ENCODE measurements at places on chromosomes 3 and 15.

DNA sequence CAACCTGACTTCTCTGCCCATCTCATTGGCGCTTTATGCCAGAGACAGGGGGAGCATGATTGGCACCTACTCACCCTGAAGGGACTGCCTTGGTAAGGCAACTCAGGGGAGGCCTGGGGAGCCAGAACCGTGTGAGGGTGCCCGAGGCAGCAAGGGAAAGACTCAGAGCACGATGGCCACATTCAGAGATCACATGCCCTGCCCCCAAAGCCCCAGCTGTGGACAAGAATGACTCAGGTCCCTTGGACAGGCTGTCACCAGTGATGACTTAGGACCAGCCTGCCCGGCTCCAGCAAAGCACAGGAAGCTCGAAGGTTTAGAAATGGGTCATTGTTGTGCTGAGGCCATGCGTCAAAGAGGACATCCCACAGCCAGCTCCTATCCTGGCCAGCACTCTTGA lies 49.1 kb upstream of the LIMD1 start:
- DNase-seq = no peak

DNA sequence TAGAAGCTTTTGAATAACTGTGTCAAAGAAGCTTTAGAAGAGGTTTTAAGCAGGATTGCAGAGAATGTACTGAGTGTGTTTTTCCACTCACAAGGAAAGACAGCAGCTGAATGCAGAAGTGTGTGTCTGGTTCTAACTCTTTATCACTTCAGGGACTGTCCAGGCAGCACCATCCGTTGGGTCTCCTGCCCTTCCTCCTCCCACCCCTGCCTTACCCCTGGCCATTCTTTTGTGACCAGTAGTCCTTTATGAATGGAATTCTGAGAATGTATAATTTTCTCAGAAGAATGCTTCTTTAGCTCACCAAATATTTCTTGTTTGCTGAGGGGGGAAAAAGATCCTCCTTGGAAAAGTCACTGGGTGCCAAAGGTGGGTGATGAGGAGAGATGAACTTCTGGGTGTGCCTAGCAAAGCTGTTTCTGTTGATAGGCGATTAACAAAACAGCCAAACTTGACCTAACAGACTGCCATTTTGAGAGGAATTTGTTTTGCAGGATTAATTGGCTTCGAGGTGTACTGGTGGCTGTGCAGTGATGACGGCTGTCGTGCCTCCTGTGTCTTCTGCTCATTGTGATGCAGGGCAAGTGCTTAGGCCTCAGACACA lies 70.9 kb downstream of the IGF1R start:
- no peak for DNase-seq

GRCh38 chr3:108820586-108820985 lies 2.0 kb upstream of the TRAT1 start:
- DNase-seq = no peak

DNA sequence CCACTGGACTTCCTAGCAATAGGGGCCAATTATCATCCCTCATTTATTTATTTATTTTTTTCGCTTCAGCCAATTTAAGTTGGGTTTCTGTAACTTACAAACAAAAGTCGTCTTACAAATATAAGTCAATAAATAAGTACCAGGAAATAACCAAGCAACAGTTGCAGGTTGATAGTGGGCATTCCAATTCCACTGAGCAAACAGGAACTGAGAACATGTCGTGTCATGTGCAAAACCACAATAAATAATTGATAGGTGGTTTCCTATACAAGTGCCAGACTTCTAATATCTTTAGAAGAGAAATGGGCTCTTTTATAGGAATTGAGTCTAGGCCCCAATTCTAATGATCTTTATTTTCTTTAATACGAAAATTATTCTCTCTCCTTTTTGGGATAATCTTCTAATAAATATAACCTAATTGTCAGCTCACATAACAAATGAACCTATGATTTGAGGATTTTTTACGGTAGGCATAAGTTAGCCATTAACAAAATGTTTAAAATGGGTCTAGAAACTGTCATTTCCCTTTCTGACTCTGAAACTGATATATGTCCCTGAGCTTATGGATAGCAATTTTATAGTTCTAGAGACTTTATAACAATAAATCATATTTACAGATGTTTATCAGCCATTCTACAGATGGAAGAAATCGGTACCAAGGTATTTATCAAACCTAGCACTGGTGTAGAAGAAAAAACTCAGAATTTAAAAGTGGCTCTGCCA lies 571.8 kb downstream of the FOXP1 start:
- no peak for DNase-seq

DNA sequence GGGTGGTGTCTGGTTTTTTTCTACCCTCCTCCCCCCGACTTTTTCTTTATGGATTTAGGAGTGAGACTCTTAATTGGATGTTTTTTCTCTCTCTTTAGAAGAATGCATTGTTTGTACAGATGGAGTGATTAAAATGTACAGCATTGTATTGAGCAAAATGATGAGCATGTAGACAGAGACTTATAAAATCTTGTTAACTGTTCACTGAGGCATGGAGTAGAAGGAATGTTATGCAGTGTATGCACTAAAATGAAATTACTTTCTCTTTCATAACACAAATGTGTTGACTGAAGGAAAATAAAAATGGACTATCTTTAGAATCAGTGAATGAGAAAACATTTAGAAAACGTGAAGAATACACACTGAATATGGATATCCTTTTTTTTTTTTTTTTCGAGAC lies 39.8 kb downstream of the ZFAND6 start:
- DNase-seq = no peak

DNA sequence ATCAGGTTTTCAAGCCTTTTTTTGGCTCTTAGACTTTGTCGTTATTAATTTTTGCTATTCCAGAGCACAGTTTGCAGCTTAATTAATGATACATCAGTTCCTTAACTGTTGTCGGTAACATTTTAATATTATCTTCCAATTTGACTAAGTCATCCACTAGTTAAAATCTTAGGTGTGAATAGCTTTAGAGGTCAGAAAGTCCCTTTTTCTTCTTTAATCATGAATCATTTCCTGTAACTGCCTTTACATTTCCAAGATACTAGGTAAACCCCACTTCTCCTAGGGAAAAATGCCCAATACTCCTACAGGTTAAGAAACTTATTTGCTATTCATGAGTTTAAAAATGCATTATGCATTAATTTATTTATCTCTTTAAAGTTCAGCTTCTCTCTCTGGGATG lies 260.9 kb upstream of the CFAP20DC start:
- no peak for DNase-seq

GRCh38 chr15:59278120-59278519 lies 71.5 kb downstream of the LDHAL6B start:
- DNase-seq = no peak

DNA sequence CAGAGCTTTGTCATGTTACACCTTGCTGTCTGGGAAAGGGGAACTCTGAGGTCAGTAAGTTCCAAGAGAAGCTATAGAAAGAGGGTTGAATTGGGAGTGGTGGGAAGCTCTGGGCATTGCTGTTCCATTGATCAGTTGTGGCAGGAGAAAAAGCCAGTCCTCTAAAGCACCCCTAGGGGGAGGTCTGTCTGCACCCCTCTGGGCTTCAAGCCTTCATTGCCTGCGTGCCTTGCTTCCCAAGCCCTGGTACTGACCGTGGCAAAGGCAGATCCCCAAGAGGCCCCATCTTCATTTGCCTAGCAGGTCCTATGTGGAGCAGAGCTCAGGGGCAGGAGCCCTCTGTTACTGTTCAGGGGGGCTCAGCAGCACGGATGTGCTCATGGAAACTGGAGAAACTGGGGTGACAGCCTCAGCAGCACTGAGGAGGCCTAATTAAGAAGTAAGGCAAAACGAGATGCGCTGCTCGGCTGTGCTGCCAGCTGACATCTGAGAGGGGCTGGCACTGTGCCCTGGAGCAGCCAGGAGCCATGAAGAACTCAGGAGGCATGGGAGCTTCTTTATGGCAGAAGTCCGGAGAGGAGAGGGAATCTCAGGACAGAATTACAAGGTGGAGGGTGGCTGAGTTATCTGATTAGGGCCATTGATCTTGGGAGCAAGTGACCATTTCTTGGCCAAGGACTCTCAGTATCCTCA lies 270.9 kb downstream of the RPLP1 start:
- DNase-seq = no peak

DNA sequence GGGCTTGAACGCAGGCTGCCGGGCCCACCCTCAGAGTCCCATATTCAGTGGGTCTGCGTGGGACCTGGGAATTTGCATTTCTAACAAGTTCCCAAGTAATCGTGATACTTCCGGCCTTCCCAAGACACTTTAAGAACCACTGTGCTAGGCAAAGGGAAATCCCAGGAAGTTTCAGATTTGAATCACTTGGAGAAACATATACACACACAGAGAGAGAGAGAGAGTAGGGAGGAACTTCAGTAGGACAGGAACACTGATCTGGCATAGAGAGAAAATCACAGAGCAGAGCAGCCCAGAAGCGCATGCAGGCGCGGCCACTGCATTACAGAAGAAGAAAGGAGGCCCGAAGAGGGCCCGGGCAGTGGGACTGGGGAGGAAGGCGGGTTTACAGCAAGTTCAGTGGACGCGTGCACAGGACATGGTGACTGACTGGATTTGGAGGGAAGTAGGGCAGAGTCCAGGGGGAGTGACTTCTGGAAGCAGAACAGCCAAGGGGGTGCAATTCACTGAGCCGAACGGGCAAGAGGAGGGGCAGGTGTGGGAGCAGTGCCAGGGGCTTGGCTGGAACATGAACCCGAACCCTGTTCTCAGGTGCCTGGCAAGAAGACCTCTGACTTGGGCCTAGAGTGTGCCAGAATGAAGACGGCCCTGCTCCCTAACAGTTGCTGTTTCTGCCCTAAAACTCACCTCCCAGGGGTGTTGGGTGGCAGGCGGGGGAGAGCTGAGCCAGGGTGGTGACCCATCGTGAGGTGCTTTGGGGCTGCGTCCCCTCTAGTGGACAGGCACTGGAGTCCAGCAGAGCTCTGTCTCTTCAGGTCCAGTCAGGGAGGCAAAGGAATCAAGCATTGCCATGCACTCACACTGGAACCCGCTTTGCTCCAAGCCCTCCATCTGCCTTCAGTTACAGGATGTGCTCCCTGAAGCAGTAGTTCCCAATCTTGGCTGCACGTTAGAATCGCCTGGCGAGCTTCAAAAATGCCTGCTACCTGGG lies 101.3 kb upstream of the HES1 start:
- DNase-seq = no peak

GRCh38 chr15:42035435-42035761 lies 14.6 kb upstream of the PLA2G4E start:
- DNase-seq = peak; percentile 70

DNA sequence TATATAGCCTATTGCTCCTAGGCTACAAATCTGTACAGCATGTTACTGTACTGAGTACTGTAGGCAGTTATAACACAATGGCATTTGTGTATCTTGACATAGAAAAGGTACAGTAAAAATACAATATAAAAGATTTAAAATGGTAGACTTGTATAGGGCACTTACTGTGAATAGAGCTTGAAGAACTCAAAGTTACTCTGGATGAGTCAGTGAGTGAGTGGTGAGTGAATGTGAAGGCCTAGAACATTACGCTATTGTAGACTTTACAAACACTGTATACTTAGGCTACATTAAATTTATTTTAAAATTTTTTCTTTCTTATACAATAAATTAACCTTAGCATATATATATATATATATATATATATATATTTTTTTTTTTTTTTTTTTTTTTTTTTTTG lies 140.0 kb upstream of the UBE2E1 start:
- DNase-seq = no peak

DNA sequence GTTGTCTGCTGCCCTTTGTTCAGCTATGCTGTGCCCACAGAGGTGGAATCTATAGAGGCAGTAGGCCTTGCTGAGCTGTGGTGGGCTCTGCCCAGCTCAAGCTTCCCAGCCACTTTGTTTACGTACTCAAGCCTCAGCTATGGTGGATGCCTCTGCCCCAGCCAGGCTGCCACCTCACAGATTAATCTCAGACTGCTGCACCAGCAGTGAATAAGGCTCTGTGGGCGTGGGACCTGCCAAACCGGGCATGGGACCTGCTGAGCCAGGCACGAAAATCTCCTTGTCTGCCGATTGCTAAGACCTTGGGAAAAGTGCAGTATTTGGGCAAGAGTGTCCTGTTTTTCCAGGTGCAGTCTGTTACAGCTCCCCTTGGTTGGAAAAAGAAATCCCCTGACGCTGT lies 26.8 kb downstream of the SLITRK3 start:
- DNase-seq = no peak

- DNase-seq = no peak
Measured at GRCh38 chr15:99582508-99582960, 16.8 kb downstream of the MEF2A start.

- no peak for DNase-seq
Measured at GRCh38 chr15:40285554-40286011, 2.7 kb upstream of the ANKRD63 start.

GRCh38 chr3:122025296-122025695 lies 3.2 kb upstream of the ILDR1 start:
- peak; percentile 47 for DNase-seq

DNA sequence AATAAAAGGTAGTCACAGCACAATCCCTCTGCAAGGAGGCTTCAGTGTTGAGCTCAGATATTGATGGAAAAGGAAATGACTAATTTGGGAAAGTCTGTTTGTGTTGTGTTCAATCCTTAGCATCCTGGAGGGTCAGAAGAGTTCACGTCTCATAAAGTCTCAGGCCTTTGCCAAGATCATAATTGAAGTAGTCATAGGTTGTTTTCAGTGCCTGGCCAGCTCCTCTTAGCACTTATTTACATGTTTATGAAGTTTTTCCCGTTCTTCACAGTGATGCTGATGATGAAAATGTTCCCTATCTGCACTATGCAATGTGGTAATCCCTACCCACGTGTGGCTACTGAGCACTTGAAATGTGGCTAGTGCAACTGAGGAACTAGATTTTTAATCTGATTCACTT lies 61.6 kb upstream of the TGFBR2 start:
- no peak for DNase-seq

DNA sequence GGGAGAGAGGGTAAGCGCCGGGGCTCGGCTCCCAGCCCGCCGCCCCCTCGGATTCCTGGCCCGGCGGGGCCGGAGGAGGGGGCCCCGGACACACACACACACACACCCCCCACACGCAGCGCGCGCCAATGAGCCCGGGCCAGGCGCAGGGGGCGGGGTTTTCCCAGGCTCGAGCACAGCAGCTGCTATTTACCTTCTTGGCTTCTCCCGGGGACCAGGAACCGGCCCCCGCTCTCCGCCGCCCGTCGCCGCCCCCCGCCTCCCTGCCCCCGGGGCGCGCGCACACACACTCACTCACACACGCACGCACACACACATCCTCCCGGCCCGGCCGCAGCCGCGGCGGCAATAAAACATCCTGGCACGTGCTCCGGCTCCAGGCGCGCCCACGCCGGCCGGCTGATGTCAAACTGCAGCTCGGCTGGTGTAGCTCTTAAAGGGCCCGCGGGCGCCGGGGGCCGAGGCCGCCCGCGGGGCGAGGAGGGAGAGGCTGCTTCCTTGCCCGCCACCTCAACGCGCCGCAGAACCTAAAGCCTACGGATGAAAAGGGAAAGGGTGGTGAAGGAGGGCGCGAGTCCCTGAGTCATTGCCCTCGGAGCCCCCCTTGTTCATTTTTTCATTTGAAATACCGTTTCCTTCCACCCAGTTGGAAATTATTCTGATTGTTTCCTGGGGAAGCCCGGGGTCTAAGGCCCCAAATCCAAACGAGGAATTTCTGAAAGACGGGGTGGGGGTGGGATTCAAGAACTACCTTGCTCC lies 1.0 kb upstream of the HES1 start:
- DNase-seq = peak; percentile 83

- no peak for DNase-seq
Measured at GRCh38 chr3:134645515-134645914, 5.3 kb downstream of the KY start.

Measured in GM19239 (cell line).